ENCODE measurements at places on chromosomes 13 and 19.

- DNase-seq: no peak
Observed at GRCh38 chr13:67651908-67652465, 421.9 kb upstream of the PCDH9 start.

DNA sequence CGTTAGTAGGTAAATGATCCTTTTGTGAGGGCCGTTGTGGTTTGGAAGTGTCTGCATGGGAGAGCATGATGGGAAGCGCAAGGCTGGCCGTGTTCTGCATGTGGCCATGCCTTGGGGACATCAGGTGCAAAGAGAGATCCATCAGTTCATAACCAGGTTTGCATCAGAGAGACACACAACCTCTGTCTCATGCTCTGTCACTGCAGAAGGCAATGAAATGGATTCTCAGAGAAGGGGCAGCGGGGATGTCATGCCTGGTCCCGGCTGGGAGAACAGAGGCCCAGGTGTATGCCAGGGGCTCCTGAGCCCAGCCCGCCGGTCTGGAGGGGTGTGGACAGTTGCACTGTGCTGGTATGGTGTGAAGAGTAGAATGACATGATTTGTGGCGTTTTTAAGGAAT is 60.2 kb downstream of the GGACT start:
- DNase-seq: no peak

DNA sequence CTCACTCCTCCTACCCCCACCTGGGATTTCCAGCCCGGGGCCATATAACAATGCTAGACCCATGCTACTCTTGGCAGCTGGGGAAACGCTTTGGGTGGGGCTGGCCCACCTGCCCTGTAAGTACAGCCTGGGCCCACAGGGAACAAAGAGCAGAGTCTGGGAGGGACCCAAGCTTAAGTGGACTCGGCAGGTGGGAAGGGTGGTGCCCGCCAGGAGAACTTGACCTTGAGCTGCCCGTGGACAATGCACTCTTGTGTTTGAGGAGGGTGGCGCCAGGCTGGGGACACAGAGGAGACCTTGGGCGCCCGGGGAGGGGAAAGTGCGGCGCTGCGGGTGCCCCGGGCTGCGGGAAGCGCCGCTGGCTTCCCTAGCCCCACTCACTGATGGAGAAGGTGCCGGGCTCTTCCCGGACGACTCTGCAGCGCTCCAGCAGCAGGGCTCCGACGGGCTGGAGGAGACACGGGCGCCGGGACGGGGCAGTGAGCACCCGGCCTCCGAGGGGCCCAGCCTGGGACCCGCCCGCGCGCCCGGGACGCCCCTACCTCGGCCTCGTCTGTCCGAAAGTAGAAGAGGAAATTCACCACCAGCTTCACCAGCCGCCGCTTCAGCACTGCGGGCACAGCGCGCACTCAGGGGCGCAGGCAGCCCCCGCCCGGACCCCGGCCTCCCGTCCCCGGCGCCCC is 607 bp downstream of the PLEKHJ1 start:
- no peak for DNase-seq

- DNase-seq: no peak
Observed at GRCh38 chr13:109707742-109708617, 78.4 kb downstream of the IRS2 start.

DNA sequence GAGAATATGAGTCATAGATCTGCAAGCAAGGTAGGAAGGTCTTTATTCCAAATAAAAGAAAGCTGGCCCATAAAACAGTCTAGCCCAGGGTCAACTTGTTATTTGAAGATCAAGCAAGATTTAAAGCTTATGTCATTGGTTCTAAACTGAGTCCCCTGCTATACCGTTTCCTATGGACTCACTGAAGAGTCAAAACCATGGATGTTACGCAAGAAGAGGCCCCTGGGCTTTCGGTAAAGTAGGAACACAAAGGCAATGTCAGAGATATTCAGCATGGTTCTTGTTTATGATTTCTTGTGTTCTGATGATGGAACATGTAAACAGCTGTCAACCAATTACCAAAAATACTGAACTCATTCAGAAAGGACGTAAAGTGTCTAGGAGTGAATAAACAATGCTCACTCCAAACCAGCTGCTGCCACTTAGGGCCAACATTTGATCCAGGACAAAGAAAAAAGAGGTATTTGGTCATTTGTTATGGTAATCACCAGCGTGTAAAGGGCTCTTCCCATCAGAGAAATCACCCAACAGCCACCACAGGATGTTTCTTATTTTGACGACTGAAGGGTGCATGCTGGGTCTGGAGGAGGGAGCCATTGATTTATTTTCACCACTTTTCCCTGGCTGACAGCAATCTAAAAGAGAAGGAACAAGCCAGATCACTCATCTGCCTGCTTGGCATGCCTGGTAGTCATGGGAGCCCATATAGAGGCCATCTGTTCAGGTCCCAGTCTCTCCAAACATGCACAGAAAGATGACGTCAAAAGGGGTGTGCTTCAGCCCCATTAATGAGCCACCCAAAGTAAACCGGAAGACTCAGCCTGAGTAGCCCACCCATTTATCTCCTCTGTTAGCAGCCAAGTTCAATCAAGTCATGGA is 68.3 kb downstream of the FGF14 start:
- no peak for DNase-seq

DNA sequence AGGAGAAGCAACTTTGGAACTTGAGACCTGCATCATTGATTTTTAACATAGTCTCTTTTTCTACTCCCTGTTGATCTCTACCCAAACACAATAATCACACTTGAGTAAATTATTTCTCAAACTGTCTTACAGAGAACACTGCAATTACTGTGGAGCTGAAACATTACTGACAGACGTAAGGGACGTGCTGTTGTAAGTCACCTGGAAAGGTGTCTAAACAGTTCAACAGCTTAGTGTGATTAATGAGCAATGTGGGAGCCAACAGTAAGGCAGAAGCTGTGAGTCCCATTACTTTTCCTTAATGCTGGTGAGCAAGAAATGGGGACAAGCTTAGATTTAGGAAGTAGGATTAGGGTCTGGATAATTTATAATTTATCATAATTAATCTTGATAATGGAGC is 265.7 kb downstream of the DLEU7 start:
- no peak for DNase-seq

DNA sequence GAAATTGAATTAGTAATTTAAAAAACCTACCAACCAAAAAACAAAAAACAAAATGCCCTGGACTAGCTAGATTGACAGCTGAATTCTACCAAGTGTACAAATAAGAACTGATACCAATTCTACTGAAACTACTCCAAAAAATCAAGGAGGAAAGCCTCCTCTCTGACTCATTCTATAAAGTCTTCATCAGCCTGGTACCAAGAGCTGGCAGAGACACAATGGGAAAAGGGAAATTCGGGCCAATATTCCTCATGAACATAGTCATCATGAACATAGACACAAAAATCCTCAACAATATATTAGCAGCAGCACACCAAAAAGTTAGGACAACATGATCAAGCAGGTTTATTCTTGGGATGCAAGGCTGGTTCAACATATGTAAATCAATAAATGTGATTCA is 2667.7 kb upstream of the PCDH20 start:
- DNase-seq: no peak

DNA sequence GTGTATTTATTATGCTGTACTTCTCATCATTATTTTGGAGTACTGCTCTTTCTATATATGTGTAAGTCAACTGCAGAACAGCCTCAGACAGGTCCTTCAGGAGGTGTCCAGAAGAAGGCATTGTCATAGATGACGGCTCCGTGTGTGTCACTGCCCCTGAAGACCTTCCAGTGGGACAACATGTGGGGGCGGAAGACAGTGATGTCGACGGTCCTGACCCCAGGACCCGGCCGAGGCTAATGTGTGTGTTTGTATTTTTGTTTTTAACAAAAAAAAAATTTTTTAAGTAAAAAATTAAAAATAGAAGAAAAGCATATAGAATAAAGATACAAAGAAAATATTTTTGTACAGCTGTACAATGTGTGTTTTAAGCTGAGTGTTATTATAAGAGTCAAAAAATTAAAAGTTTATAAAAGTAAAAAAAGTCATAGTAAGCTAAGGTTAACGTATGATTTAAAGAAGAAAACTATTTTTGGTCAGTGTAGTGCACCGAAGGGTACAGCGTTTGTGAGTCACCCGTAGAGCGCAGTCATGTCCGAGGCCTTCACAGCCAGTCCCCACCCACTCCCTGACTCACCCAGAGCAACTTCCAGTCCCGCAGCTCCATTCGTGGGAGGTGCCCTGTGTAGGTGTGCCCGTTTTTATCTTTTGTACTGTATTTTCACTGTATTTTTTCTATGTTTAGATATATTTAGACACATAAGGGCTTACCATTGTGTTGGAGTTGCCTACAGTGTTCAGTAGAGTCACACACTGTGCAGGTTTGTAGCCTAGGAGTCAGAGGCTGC is 42.2 kb upstream of the SPACA7 start:
- DNase-seq: no peak

DNA sequence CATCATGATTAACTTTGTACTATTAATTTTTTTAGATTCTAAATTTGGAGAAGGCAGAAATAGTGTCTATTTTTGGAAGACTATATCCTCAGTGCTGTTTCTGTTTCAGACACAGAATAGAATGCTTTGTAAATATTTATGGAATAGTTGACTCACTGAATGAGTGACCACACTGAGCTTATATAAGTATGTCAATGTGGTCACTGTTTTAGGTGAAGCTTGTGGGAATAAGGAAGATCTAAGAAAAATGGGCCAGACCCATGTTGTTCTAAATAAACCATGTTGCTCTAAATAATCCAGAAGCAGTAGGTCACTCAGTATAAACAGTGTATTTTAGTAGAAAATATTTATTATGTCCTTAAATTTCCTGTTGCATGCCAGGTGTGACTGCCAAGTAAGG is 45.5 kb upstream of the DACH1 start:
- no peak for DNase-seq

DNA sequence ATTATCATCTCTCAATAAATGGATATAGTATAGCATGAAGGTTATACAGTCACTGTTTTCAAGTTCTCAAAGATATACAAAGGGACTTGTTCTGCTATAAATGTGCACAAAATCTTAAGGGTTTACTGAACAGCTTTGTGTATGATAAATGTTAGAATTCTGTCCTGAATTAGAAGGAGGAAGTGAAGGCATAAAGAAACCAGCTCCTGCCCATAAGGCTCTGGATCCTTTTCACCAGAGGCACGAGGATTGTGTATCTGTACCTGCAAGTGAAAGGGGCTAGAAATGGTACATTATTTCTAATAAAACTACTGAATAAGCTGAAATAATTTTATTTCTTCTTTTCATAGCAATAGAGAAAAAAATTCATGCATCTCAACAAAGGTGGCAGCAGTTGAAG is 32.4 kb downstream of the PHF11 start:
- DNase-seq: no peak

DNA sequence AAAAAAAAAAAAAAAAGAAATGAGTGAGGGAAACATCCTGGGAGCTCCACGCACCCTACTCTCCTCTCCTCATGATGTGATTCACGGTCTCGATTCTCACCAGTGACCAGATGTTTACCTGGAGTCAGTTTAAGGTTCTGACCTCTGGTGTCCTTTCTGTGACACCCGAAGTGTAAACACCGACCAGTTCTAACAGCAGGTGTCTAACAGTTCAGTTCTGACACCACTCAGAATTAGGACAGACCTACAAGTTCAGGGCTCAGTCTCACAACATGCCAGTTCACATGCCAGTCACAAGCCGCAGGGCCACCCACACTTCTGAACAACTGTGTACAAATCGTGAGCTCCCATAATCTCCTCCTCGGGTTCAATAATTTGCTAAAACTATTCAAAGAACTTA is 6.0 kb downstream of the ZNF564 start:
- no peak for DNase-seq

DNA sequence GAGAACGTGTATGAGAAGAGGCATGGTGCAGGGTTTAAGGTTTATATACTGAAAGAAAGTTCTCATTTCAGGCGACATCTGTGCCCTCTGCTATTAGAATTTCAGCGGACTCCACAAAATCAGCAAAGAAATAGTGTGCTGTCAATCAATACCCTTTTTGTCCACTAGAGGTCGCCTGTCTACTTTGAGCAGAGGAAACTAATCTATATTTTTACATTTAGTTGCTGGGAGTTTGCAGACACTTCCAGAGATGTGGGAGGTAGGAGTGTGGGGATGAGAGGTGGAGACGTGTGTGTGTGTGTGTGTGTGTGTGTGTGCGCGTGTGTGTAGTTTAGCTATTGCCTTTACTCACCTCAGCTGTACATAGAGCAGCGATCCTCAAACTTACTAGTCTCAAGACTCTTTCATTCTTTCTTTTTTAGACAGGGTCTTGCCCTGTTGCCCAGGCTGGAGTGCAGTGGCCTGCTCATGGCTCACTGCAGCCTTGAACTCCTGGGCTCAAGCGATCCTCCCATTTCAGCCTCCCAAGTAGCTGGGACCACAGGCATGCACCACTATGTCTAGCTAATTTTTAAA is 9.7 kb downstream of the INAFM1 start:
- DNase-seq: peak; percentile 52
